ENCODE measurements at places on chromosomes 6 and 20.

DNA sequence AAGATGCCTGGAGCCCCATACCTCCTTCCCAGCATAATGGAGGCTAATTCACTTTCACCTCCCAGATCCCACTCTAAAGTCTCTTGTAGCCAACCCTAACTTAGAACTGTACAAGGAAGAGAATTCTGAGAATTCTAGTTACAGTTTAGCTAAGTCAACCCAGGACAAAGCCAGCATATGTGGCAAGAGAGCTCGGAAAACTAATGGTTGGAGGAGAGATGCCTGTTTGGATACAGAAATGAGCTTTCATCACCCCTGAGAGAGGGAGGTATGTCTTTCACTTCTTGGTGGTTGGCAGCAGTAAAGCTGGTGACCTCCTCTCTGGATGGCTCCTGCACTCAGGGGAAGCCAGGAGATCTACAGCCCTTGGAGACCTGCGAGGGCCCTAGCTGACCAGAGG lies 252.6 kb upstream of the SUPT3H start:
- DNase-seq: no peak

DNA sequence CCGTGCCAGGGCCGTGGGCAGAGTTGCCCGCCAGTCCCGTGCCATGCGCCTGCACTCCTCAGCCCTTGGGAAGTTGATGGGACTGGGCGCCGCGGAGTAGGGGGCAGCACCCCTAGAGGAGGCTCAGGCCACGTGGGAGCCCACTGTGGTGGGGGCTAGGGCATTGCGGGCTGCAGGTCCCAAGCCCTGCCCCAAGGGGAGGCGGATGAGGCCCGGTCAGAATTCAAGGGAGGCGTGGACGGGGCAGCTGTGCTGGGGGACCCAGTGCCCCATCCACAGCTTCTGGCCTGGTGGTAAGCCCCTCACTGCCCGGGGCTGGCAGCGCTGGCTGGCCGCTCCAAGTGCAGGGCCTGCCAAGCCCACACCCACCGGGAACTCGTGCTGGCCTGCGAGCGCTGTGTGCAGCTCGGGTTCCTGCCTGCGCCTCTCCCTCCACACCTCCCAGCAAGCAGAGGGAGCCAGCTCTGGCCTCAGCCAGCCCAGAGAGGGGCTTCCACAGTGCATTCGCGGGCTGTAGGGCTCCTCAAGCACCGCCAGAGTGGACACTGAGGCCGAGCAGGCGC lies 317.8 kb downstream of the HAO1 start:
- no peak for DNase-seq

DNA sequence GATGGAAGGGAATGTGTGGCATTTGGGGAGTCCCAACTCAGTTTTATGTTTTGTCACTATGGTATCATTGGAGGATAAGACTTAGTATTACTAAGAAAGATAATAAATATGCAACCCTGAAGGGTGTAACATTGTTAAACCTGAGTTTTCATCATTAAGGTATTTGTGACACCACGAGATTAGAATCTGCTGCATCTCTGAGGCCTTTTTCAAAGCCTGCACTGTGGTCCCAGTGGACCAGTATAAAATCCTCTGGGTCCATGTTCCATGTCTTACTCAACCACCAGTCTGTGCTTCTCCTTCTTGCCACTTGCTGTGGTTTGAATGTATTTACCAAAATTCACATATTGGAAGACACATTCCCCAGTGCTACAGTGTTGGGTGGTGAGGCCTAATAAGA lies 130.6 kb downstream of the TBX18 start:
- DNase-seq: no peak

DNA sequence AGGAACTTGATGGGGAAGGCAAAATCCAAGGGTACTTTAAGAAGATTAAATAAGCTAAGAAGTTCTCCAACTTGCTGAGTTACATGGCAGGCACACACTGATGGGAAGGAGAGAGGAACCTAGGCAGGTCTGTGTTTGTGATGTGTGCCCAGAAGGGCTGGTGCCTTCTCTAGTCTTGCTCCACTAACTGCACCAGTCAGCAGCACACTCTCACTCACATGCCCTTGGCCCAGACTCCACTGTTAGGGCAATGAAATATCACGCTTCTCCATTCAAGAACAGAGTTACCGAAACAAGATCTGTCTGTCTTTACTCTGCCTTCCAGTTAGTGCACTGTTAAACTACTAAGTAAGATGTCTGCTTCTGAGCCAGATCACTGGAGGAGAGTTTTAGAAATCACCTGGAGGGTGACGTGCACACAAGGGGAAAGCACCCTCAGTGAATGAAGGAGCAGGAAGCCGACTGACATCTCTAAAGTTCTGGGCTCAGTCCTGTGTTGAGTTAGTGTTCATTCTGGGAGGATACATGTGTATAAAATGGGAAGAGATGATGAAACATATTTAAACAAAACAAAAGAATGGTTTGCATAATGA lies 251.1 kb downstream of the FOXC1 start:
- no peak for DNase-seq

DNA sequence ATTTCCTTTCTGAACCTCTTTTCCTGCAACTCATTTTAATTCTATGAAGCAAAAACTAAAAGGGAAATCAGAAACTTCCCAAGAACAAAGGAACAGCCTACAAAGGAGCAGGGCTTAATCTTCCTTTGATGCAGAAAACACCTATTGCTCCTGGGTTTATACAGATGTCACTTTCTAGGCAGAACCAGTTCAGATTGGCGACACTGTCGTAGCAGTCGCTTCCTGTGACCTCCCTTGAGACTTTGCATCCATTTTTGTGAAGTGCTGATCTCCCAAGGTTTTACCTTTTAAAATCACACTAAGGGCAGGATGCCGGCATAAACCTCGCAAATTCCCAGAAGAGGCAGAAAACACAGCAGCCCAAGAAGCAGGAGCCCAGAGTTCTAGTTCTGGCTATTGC lies 40.1 kb downstream of the JAG1 start:
- DNase-seq: no peak

- no peak for DNase-seq
Measured at GRCh38 chr20:57266291-57267157, at the start of gene BMP7. Gene BMP7, minus strand, starts transcription at chr20:57266641. Its CDS starts 519 bp downstream, at chr20:57266122.

DNA sequence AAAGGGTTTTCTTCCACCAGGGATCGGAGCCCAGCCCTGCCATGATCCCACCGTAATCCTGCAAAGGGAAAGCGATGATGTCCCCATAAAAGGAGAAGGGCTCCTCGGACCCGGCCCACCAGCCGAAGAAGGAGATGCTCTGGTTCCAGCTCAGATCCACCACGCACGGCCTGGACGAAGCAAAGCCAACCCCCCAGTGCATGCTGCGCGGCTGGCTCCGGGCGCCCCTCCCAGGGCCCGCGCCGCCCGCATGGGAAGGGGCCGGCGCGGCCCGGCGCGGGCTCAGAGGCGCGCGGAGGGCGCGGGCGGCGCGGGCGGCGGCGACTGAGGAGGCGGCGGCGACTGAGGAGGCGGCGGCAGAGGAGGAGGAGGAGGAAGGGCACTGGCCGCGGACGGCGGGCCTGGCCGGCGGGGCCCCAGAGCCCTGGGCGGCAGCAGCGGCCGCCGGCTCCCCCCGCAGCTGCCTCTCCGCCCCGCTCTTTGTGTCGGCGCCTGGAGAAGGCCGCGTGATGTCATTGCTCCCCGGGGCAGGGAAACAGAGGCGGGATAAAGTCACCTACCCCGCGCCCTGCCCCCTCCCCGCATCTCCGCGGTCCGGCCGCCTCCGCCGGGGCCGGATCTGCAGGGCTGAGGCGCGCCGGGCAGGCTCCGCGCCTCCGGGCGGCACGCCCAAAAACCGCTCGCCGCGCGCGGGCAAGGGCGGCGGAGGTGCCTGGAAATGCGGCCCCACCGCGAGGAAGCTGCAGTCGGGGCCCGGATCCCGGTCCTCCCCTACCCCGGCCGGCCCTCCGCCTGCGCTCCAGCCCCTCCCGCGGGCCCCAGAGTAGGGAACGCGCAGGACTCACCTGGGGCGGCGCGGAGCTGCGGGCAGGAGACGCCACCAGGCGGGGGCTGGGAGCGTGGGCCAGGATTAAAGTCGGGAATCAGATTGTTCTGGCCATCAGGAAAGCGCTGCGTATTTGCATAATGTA lies at the start of gene FAXC:
Gene FAXC (minus strand): TSS at position 504 of the 971 bp plus-strand sequence. CDS start 302 bp downstream, at position 202.
- no peak for DNase-seq

GRCh38 chr6:83879746-83880145 lies 20.3 kb downstream of the CYB5R4 start:
- DNase-seq: peak; percentile 17

GRCh38 chr6:144087789-144088426 lies 7.5 kb downstream of the SF3B5 start:
- DNase-seq: no peak

- DNase-seq: no peak
Measured at GRCh38 chr6:21537637-21538036, 55.9 kb upstream of the SOX4 start.

DNA sequence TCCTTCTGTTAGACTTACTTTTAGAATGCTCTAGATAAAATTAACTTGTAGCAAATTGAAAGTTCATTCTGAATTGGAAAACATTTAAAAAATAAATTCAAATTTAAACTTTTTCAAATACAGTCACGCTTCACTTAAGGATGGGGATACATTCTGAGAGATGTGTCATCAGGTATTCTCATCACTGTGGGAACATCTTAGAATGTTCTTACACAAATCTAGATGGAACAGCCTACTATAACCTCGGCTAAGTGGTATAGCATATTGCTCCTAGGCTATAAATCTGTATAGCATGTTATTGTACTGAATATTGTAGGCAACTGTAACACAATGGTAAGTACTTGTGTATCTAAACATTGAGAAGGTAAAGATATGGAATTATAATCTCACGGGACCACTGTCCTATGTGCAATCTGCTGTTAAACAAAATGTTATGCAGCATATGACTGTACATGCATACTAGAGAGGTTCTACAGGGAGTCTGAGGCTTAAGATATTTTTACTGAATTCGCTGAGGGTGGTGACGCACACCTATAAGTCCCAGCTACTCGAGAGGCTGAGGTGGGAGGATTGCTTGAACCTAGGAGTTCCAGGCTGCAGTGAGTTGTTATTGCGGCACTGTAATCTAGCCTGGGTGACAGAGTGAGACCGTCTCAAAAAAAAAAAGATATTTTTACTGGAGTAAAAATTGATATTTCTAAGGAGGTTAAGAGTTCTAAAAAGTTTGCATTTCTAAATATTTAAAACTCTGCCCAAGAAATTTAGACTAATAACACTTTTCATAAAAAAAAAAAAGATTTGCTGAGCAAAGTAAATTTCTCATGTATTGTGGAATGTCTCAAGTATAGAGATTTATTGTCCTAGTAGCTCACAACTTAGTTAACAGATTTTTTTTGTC lies 87.3 kb upstream of the TULP1 start:
- no peak for DNase-seq

GRCh38 chr6:136983687-136984086 lies 61.1 kb downstream of the IL20RA start:
- no peak for DNase-seq

GRCh38 chr20:34713194-34713943 lies 9.2 kb downstream of the TP53INP2 start:
- peak; percentile 87 for DNase-seq

DNA sequence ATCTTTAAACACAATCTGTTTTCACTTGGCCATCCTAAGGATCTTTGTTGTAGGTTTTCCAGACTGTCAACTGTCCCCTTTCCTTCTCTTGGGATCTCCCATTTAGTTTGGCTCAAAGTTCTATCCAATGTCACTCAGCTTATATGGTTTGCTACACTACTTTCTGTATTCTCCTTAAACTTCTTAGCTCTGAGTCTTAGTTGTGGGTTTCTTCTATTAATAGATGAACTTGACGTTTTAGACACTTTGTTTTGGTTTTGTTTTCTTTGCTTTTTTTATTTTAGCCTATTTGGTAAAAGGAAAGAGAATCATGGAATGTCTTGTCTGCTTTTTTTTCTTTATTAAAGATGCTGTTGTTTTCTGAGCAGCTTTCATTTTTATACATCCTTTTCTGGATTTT lies 11.4 kb downstream of the RMND1 start:
- no peak for DNase-seq

Data from GM04504 (cell line).